Ovary (tissue), 10 donors: ENCODE measurements at places on chromosomes 2 and 18. TPM values are rescaled to one million over a fixed set of nuclear protein-coding genes. Genes with fewer than 3 reads are reported as not detected.

The GPAT2 gene
- total RNA-seq = 3.3 TPM

The AQP12B gene
- total RNA-seq = not detected

The ACOXL gene
- 0.23 TPM for total RNA-seq

The ANKRD30B gene
- total RNA-seq = not detected

The CAPN14 gene
- 0.12 TPM for total RNA-seq
